ENCODE measurements at places on chromosomes 1 and 21.
A peak's percentile ranks its signal among the peaks of the same experiment; 100 is the strongest.

DNA sequence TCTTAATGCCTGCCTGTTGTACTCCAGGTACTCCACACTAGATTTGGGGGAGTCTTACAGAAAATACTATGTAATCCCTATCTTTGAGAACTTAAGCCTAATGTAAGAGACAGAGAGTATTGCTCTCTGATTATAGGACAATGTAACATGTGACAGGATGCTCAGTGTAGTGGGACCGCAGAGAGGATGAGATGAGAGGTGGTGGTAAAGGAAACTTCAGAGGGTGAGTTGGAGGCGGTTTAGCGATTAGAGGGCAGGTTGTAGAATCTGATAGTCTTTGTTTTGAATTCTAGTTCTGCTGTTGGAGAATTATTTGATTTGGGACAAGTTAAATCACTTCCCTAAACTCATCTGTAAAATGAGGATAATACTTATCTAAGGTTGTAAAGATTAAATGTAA, 5.4 kb downstream of the SOAT1 start:
- DNase-seq = peak; percentile 43

DNA sequence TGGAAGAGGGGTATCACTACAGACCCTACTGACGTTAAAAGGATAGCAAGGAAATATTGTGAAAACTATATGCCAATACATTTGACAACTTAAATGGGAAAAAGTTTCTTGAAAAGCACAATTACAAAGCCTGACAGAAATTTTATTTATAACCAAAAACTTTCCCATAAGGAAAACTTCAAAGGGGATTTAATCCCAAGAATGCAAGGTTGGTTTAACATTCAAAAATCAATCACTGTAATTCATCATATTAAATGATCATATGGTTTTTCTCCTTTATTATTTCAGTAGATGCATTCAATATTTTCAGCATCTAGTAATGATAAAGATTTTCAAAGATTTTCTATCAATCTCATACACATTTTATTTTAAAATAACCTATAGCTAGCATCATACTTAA, 13.3 kb downstream of the LRRC8C start:
- no peak for DNase-seq

DNA sequence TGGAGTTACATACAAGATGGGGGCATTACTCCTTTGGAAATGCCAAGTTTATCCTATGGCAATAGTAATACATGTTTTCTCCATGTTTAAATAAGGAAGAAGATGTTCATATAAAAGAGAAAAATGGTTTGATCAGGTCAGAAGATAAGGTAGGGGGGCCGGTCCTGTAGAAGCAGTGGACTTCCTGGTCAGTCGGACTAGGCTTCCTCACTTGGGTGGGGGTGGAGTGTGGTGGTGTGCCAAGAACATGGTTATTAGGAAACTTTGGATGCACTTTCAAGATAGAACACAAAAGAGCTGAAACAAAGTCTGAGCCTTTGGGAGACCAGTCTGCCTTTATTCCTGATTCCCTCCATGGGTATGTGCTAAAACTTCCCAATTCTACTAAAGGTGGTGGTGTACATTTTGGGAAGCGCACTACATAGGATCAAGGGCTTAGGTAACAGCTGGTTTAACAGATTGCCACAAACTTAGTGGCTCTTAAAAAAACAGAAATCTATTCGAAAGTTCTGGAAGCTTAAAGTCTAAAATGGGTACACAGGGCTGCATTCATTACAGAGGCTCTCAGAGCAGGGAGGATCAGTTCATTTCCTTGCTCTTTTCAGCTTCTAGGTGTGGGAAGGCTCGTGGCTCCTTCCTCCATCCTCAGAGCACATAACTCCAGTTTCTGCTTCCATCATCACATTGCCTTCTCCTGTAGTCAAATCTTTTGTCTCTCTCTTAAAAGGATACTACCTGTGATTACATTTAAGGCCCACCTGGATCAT, 64.6 kb downstream of the KDM1A start:
- no peak for DNase-seq

- no peak for DNase-seq
Observed at GRCh38 chr21:37547615-37548200, 181.1 kb downstream of the DYRK1A start.

DNA sequence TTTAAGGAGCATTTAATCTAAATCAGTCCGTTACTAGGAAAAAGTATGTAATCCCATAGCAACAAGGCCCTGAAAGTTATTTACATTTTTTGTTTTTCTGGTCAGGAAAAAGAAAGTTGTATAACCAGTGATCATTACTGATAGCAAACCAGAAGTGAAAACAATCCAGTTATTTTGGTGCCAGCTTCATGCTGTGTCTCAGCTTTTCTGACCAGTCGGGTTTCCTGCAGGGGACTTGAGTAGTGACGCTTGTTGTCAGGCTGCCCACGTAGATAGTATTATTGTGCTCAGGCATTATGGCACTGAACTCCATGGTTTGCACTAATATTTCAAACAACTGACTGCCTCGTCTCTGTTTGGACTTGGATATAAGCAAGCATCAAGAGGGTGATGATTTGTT, 55.2 kb downstream of the SASS6 start:
- DNase-seq = no peak

GRCh38 chr1:15014516-15014915, 139.0 kb upstream of the TMEM51 start:
- DNase-seq = no peak

GRCh38 chr1:87644033-87644578, 315.4 kb downstream of the LMO4 start:
- DNase-seq = no peak

- DNase-seq = no peak
Observed at GRCh38 chr1:26921126-26921539, 410 bp upstream of the NUDC start.

DNA sequence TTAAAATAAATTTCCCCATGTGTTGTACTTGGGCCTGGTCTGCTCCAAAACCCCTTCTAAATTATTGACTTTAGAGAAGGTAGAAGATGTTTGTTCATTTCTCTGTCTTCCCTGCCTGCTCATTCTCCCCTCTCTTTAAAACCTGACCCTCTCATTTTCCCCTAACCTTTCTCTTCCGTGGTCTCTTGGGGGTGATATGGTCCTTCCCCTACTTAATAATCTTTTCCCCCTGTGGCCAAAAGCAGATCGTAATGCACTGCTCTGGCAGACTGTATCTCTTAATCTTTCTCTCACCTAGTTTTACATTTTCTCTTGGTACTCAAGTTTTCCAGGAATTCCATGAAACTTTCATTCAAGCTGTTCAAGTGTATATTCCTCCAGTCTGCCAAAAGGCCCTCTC, 301.7 kb downstream of the TTLL7 start:
- DNase-seq = no peak

GRCh38 chr21:32370998-32371766, 21.6 kb downstream of the URB1 start:
- DNase-seq = no peak

GRCh38 chr1:17653276-17653675, 101.9 kb upstream of the ACTL8 start:
- DNase-seq = no peak

DNA sequence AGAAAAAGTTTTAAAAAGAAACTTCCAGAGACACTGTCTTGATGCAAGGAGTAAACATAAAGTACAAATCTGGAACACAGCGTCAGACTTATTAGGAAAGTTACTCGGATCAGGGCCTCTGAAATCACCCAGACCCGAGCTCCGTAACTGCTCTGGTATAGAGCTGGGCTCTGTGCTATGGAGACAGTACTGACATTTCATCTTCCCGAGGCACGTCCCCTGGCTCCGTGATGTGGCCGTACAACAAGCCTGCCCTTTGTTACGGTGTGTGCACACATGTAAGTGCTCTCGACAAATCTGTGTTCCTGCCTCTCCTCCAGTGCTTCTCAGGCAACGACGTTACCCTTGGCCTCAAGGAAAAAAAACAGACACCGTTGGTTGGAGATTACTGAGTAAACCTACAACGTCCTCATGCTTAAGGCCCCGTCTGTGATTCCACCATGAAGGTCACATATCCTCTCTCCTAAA, 107.0 kb upstream of the IRF2BP2 start:
- DNase-seq = no peak

GRCh38 chr1:228842094-228842775, 107.0 kb downstream of the RHOU start:
- no peak for DNase-seq

DNA sequence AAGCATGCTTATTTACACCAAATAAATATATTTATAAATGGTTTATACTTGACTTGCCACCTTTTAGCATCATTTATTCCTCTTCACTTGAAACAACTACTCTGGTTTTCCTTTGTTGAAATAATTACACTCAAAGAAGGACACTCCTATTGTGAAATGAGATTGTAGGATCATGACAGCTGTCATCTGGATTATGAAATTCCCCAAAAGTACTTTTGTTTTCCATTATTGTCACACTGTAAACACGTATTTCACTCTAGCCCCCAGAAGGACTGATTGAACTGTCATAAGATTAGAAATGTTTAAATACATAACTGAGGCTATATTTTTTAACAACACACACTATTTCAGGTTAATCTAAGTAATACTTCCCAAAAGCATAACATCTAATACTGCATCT, 593.8 kb downstream of the LRRIQ3 start:
- DNase-seq = no peak

GRCh38 chr1:200885623-200886402, 8.9 kb upstream of the INAVA start:
- DNase-seq = no peak

DNA sequence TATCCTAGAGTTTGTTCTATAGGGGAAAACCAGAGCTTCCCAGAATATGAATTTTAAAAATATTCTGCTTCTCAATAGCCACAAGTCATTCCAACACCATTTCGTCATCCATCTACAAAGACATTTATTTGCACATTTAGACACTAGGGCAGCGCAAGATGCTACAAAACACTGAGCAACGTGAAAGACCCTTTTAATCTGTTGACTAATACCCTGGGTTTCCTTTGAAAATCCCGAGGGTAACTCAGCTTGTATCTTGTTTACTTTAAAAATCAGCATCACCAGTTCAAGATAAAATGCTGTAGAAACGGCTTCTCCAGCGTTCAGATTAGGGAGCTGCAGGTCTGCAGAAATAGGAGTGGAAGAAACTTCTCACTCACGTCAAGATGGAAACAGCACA, 13.5 kb downstream of the PDPN start:
- DNase-seq = no peak

DNA sequence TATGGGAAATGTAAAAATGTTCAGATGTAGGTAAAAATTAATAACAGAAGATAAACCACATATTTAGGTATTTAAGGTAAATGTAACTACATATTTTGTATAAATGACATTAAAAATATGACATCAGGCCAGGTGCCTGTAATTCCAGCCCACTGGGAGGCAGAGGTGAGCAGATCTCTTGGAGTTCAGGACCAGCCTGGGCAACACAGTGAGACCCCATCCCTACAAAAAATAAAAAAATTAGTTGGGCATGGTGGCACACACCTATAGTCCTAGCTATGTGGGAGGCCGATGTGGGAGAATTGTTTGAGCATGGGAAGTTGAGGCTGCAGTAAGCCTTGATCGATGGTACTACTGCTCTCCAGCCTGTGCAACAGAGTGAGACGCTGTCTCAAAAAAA, 216.5 kb downstream of the SPATA17 start:
- DNase-seq = no peak

DNA sequence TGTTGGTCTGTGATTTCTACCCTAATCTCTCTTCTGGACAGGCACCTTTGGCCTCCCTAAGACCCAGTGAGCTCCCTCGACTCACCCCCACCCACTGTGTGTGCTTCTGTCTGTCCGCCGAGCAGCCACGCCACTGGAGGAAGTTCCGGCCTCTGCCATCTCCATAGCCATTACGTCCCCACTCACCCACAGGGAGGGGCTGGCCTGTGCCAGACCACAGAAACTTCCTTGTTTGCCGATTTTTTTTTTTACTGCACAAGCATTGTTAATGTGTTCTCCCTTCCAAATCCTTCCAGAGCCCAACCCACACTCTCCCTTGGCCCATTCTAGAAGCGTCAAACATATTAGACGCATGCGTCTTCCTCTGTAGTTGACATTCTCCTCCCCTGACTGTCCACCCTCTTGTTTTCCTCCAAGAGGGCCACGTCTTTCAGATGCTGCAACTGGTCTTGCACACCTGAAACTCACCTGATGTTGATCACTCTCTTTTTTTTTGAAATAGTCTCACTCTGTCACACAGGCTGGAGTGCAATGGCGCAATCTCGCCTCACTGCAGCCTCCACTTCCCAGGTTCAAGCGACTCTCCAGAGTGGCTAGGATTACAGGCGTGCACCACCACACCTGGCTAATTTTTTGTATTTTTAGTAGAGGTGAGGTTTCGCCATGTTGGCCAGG, 72.3 kb downstream of the EVA1C start:
- DNase-seq = no peak

DNA sequence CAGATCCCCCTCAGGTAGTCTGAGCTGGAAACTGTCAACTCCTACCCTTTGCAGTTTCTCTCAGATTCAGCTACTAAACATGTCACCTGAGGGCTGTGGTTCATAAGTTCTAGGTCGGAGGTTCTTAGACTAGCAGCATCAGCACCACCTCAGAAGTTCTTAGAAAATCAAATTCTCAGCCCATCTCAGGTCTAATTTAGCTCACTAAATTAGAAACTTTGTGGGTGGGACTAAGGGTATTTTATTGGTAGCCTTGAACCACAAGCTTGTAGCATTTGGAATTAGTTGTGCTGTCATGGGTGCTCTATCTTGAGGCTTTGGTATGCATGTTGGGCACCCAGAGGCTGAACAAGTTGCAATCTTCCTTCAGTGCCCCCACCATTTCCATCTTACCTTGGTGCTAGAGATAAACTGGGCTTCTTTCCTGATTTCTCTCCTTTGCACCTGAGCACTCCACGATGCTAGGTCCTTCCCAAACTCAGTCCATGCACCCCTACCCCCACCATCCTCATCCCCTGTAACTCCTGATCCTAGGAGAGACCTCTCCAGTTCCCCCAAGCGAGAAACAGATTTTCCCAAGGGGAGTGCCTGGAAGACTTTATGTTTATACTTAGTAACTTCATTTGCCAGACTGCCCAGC, 54.2 kb downstream of the S1PR1 start:
- peak; percentile 38 for DNase-seq

GRCh38 chr1:42736152-42736551, 3.9 kb downstream of the CLDN19 start:
- DNase-seq = no peak

- peak; percentile 17 for DNase-seq
Observed at GRCh38 chr1:40438391-40439015, 11.8 kb upstream of the ZFP69B start.

- no peak for DNase-seq
Observed at GRCh38 chr1:78304341-78304740, 186.4 kb upstream of the PTGFR start.

- DNase-seq = no peak
Observed at GRCh38 chr1:21317035-21317689, 26.9 kb upstream of the ECE1 start.

DNA sequence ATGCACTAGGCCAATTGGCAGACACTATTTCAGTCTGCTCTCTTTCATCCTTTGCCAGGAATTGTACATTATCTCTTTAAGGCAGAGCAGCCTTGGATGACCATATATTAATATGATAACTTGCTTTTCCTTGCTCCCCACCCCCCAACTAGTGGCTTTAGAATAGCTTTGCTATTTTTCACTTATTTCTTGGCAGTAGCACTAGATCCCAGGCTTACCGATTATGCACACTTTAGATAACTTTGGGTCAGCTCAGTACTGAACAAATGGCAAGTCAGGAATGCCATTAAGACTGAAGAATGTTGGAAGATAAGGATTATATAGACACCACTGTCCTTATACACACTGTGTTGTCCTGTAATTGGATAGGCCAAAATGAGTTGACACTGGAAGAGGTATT, 146.4 kb downstream of the FGGY start:
- DNase-seq = no peak
